ENCODE measurements at places on chromosomes 12 and 14. TPM values are rescaled to one million over a fixed set of nuclear protein-coding genes. Genes with fewer than 3 reads are reported as not detected.

Gene CCDC38
- 0.16 TPM for total RNA-seq

- no peak overlapping the region for H3K27ac ChIP-seq
- H3K27me3 ChIP-seq = no peaks in the 10 kb centered on the region
- H3K36me3 ChIP-seq = no peaks in the 10 kb centered on the region
- H3K4me3 ChIP-seq = no peak overlapping the region
- no peak for DNase-seq
- H3K4me1 ChIP-seq = no peaks in the 10 kb centered on the region
Observed at GRCh38 chr14:36997843-36998242, 174.6 kb downstream of the SLC25A21 start.

Gene GPR162
- 0.76 TPM for total RNA-seq

Gene B4GALNT3
- 0.66 TPM for total RNA-seq

- no peak overlapping the region for H3K4me3 ChIP-seq
- peaks cover 1% of the 10 kb centered on the region for H3K36me3 ChIP-seq
- H3K27ac ChIP-seq = no peak overlapping the region
- no peak for DNase-seq
- H3K4me1 ChIP-seq = no peaks in the 10 kb centered on the region
Observed at GRCh38 chr14:88986146-88986841, 161.8 kb downstream of the TTC8 start.

DNA sequence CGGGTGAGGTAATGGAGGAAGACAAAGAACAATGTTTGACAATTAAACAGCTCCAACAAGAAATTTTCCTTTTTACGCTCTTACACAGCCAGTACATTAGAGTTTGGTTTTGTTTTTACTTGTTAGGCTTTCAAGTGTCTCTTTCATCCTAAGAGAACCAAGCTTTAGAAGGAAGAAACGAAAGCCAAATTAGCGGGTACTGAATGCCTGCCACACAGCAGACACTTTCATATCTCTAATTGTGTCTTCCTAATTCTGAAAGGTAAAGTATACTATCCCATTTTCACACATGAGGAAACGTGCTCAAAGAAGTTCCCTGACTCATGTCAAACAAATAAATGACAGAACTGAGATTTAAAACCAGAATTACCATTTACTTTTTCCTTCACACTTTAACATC, 65.0 kb downstream of the CDK17 start:
- H3K4me1 ChIP-seq = peaks cover 33% of the 10 kb centered on the region
- H3K27ac ChIP-seq = peak overlapping the region; percentile 80
- peaks cover 38% of the 10 kb centered on the region for H3K36me3 ChIP-seq
- no peaks in the 10 kb centered on the region for H3K27me3 ChIP-seq
- peak overlapping the region; percentile 43 for H3K4me3 ChIP-seq

GRCh38 chr12:11861864-11862600, 208.7 kb upstream of the BCL2L14 start:
- no peaks in the 10 kb centered on the region for H3K4me1 ChIP-seq
- no peak overlapping the region for H3K4me3 ChIP-seq
- no peaks in the 10 kb centered on the region for H3K27me3 ChIP-seq
- H3K36me3 ChIP-seq = peaks cover 68% of the 10 kb centered on the region
- no peak overlapping the region for H3K27ac ChIP-seq
- no peak for DNase-seq

DNA sequence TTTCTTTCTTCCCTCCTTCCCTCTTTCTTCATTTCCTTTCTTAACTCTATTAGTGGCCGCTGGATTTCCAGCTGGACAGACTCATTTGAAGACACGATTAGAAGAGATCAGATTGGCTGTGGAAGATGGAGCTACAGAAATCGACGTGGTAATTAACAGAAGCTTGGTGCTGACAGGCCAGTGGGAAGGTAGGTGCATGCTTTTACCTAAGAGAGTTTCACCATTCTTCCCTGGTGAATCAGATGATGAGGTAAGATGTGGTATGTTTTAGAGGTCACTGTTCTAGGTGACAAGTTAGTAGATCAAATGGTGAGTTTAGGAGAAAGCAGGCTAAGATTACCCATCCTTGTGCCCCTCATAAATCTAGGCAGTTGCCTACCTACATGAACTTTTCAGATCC, 51.6 kb downstream of the DERA start:
- no peaks in the 10 kb centered on the region for H3K4me1 ChIP-seq
- H3K36me3 ChIP-seq = peaks cover 12% of the 10 kb centered on the region
- no peak overlapping the region for H3K27ac ChIP-seq
- H3K4me3 ChIP-seq = no peak overlapping the region
- no peaks in the 10 kb centered on the region for H3K27me3 ChIP-seq

Gene MSRB3
- not detected for total RNA-seq

DNA sequence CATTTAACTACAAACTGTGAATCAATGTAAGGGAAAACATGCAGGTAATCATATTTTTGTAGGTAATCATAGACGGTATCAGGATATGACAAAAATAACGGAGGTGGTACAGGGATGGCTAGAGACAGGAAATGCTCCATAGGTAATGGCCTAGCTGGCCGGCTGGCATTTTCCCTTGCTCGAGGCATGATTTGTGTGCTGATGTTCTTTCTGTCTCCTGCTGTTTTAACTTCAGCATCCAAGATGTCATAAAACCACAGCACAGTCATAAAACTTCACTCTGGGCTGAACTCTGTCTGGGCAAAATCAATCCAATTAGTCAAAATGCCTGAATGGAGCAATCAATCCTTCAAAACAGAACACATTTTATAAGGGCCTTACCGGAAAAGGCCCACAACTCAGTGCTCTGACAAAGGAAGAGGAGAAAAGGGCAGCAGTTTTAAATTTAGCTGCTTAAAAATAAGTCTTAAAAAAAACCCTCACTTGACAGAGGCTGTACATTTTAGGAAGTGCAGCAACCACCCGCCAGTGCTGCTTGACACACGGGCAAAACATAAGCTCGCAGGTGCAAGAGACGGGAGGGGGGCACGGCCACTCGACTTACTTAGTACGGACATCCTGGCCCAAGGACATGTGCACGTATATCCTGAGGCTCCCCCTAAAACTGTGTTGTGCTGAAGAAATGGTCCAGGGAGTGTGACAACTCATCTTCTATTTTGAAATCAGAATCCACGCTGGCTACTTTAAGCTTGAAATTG, 40.5 kb upstream of the GPR68 start:
- no peak overlapping the region for H3K4me3 ChIP-seq
- no peak for DNase-seq

DNA sequence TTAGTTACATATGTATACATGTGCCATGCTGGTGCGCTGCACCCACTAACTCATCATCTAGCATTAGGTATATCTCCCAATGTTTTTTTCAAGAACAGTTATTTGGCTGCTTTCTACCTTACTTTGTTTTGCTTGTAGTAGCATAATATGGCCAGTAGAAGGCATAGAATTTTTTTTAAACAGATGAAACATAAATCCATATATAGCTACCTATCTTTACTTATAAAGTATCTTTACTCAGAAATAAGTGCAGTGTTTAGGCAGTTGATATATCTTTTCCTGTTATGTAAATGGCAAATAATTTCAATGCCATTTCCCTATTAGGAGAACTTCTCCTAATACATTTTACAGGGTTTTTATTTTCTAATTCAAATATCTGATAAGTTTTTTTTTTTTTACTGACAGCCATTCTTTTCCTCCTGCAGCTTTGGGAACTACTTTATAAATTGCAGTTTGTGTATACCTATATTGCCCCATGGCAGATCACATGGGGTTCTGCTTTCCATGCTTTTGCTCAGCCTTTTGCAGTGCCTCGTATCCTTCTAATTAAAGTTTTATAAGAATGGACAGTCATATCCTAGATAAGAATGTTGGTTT, 143.1 kb downstream of the PCNX1 start:
- H3K4me3 ChIP-seq = no peak overlapping the region
- DNase-seq = no peak
- H3K27me3 ChIP-seq = no peaks in the 10 kb centered on the region
- H3K36me3 ChIP-seq = peaks cover 14% of the 10 kb centered on the region
- H3K4me1 ChIP-seq = peaks cover 2% of the 10 kb centered on the region
- no peak overlapping the region for H3K27ac ChIP-seq

DNA sequence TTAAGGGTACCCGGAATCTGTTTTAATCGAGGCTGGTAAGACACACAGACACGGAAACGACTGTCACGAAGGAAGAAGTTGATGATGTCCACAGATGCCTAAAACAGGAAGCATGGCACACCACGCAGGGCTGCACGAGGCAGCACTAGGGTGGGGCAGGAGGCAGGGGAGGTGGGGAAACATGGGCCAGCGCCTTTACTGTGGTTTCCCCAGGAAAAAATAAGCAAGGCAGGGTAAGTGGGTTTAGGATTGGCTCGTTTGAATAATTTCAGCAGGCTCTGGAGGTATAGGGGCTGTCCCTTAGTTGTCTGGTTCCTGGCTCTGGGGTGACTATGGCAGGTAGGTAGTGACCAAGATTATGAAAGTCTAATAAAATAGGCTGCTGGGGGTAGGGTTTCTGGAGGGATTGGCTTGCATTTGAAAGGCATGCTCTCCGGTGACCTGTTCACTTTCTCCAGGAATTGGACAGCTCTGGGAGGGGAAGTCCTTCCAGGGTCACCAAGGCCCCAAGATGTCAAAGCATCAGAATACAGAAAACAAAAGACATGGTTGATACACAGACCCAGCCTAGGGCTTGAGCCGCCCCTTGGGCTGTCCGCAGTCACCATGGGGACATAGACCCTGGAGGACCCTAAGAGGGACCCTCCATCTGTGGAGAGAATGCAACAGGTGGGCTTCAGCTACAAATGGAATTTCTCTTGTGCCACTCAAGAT, 35.3 kb downstream of the MAP1LC3B2 start:
- no peaks in the 10 kb centered on the region for H3K27me3 ChIP-seq
- peak overlapping the region; percentile 64 for H3K27ac ChIP-seq
- H3K36me3 ChIP-seq = no peaks in the 10 kb centered on the region
- H3K4me1 ChIP-seq = peaks cover 24% of the 10 kb centered on the region
- no peak overlapping the region for H3K4me3 ChIP-seq

GRCh38 chr12:116294454-116295165, 17.1 kb upstream of the MED13L start:
- no peaks in the 10 kb centered on the region for H3K4me1 ChIP-seq
- no peak for DNase-seq
- no peaks in the 10 kb centered on the region for H3K36me3 ChIP-seq

- H3K4me1 ChIP-seq = peaks cover 9% of the 10 kb centered on the region
- no peak overlapping the region for H3K4me3 ChIP-seq
- no peak overlapping the region for H3K27ac ChIP-seq
Observed at GRCh38 chr12:54040148-54040494, 7.3 kb downstream of the HOXC5 start.

- H3K36me3 ChIP-seq = no peaks in the 10 kb centered on the region
- DNase-seq = no peak
- H3K4me3 ChIP-seq = no peak overlapping the region
- H3K4me1 ChIP-seq = no peaks in the 10 kb centered on the region
- no peak overlapping the region for H3K27ac ChIP-seq
- peaks cover 7% of the 10 kb centered on the region for H3K27me3 ChIP-seq
Observed at GRCh38 chr12:71216725-71217579, 59.2 kb upstream of the TSPAN8 start.

DNA sequence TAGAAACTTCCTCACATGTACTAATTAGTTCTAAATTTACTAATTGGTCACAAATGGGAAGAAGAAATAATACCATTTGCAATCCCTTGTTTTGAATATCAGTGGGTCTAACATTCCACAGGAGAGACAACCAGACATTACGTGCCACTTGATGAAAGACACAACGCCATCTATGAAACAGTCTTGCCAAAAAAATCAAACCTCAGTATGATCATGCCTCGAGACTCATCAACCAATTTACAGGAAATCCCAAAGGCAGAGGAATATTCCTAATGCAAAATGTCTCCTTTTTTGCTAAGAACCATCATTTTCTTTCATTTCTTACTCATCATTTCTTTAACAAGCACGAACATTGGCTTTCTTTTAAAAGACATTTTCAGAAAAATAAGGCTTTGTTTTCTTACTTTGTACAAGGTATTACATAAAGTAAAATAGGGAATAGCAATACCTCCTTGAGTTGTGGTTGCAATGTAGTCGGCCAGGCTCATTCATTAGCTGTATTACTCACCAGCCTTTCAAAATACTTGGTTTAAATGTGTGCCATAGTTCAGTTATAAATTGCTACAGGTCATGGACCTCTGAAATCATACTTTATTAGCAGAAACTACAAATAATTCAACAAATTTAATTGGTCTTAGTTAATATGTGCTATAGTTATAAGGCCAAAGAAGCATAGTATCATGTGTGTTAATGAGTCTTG, 436.2 kb upstream of the FLRT2 start:
- no peaks in the 10 kb centered on the region for H3K4me1 ChIP-seq
- no peaks in the 10 kb centered on the region for H3K27me3 ChIP-seq
- H3K36me3 ChIP-seq = no peaks in the 10 kb centered on the region
- H3K4me3 ChIP-seq = no peak overlapping the region
- H3K27ac ChIP-seq = no peak overlapping the region
- DNase-seq = no peak

DNA sequence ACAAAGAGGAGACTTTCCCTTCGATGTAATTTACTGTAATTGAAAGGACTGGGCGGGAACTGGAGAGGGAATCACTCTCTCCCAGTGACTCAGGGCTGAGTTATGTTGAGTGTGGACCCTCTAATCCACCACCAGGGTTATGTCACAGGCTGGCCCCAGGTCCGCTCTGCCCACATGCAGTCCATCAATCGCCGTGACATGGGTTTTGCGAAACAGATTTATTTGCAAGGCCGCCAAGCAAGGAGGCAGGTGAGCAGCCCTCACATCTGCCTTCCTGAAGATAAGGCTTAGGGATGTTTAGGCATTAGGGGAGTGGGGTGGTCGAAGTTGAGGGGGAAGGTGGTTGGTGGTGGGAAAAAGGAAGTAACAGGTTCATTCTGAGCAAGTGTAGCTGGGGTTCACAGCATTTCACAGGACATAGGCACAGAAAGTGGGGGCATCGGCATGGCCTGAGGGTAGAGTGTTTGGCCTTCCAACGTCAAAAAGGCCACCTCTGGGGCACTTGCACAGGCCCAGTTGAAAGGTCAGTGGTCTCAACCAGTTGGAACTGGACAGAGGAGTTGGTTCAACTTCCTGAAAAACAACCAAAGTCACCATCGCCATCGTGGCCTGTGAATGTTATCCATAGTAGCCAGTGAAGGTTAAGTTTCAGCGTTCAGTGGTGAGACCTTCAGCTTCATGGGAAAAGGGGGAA, 66.9 kb downstream of the DNAH10 start:
- H3K36me3 ChIP-seq = no peaks in the 10 kb centered on the region
- peaks cover 7% of the 10 kb centered on the region for H3K27me3 ChIP-seq
- H3K4me3 ChIP-seq = no peak overlapping the region
- no peak for DNase-seq

DNA sequence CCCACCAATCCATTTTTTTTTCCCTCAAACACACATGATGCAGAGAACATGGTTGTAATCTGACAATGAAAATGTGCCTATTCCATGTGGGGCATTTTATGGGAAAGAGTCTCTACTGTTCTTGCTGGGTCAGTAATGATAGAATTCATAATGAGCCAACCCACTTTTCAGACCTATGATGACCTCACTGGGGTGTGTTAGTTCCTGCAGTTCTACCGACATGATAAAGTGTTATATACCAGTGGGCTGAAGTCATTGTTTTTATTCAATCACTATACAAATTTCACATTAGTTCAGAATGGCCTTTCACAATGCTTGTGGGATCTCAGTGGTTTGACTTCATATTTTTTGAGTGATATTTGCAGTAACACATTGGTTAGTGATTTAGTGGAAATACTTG, 47.5 kb downstream of the PPFIBP1 start:
- no peaks in the 10 kb centered on the region for H3K36me3 ChIP-seq
- no peak overlapping the region for H3K27ac ChIP-seq
- no peak overlapping the region for H3K4me3 ChIP-seq
- DNase-seq = no peak

- no peaks in the 10 kb centered on the region for H3K36me3 ChIP-seq
- no peak overlapping the region for H3K4me3 ChIP-seq
- H3K27ac ChIP-seq = no peak overlapping the region
Observed at GRCh38 chr14:76386944-76387782, 11.2 kb downstream of the ESRRB start.

Gene C12orf54
- total RNA-seq = not detected

- H3K36me3 ChIP-seq = no peaks in the 10 kb centered on the region
- no peaks in the 10 kb centered on the region for H3K4me1 ChIP-seq
- no peak overlapping the region for H3K4me3 ChIP-seq
- H3K27ac ChIP-seq = no peak overlapping the region
- no peaks in the 10 kb centered on the region for H3K27me3 ChIP-seq
Observed at GRCh38 chr12:80763874-80764273, 47.2 kb downstream of the MYF5 start.
